Motor neuron (in vitro differentiated cells): ENCODE measurements at places on chromosomes 7 and 10. TPM values are rescaled to one million over a fixed set of nuclear protein-coding genes. Genes with fewer than 3 reads are reported as not detected.

The AVPI1 gene
- total RNA-seq, result 4.9 and 5.4 TPM in 2 replicates

The AGR2 gene
- total RNA-seq, result 0.54 and 1.1 TPM in 2 replicates

The NUTM2E gene
- 0.24 and 0.34 TPM in 2 replicates for total RNA-seq

The PRKAR2B gene
- 34.1 and 36.4 TPM in 2 replicates for total RNA-seq

The MKX gene
- 30.1 and 33.1 TPM in 2 replicates for total RNA-seq

The PTF1A gene
- not detected in 2 replicates for total RNA-seq

The CAV2 gene
- 37.3 and 41.0 TPM in 2 replicates for total RNA-seq

DNA sequence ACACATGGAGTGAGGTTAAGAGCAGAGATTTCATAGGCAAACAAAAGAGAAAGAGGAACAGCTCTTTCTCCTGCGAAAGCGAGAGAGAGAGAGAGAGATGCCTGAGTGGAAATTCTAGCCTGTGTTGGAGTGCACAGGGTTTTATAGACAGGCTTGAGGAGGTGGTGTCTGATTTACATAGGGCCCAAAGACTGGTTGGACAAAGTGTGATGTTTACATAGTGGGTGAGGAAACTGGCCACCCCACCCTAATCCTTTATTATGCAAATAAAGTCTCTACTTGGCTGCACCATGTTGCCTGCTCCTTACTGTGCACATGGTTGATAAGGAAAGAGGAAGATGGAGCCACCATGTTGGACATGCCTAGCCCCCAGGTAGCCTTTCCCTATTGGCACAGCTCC lies 967.8 kb upstream of the SORCS1 start:
- ATAC-seq, result no peak

- no peak for ATAC-seq
Observed at GRCh38 chr10:89921403-89921802, 220.0 kb downstream of the KIF20B start.

GRCh38 chr7:38817526-38817925 lies 91.5 kb downstream of the VPS41 start:
- no peak for ATAC-seq

- ATAC-seq, result no peak
Observed at GRCh38 chr10:19654576-19654975, 161.7 kb upstream of the PLXDC2 start.

- ATAC-seq, result peak; percentile 86
Observed at GRCh38 chr10:93993782-93994437, at the start of gene PLCE1. Gene PLCE1 (plus strand): TSS chr10:93993931. CDS start chr10:94031047, 37,116 bp downstream.

DNA sequence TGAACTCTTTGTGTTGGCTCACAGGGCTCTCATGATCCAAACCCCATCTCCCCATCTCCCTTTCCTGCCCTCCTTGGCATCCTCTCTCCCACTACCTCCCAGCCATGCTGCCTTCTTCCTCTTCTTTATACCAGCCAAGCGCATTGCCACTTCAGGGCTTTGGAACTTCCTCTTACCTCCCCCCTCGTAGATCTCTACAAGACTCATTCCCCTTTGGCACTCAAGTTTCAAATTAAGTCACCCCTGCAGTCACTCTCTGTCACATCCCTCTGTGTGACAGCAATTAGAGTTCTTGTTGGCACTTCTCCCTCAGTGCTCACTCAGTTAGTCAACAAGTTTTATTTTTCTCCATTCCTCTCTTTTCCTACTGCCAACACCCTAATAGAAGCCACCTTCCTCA lies 20.8 kb upstream of the NRP1 start:
- no peak for ATAC-seq

DNA sequence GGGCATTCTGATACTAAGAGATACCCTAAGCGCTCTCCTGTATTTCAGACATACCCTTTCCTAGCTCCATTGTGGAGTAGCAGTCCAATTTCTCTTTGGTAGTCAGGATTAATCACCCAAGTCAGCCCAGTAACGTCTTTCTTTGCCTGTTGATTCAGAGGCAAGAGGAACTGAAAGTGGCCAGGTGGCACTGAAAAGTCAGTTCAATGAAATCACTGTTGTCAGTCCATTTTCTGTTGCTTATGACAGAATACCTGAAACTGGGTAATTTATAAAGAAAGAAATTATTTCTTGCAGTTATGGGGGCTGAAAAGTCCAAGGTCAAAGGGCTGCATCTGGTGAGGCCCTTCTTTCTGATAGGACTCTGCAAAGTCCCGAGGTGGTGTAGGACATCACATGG lies 40.2 kb downstream of the ANKRD61 start:
- ATAC-seq, result no peak

DNA sequence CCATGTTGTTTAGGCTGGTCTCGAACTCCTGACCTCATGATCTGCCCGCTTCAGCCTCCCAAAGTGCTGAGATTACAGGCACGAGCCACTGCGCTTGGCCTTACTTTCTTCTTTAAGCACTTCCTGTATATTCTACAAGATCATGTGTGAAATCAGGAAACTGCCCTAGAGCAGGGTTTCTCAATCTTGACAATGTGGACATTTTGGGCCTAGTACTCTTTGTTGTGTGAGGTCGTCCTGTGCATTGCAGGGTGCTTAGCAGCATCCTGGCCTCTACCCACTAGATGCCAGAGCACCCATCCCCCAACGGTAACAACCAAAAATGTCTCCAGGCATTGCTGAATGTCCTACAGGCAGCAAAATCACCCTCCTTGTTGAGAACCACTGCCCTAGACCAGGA lies 24.7 kb downstream of the RRP12 start:
- ATAC-seq, result no peak

- no peak for ATAC-seq
Observed at GRCh38 chr7:30745261-30745941, 6.5 kb upstream of the INMT start.

- no peak for ATAC-seq
Observed at GRCh38 chr7:41030673-41031072, 672.2 kb downstream of the INHBA start.

- ATAC-seq, result no peak
Observed at GRCh38 chr10:68137171-68137570, 27.9 kb downstream of the MYPN start.

GRCh38 chr7:16708980-16709379 lies 44.6 kb upstream of the TSPAN13 start:
- ATAC-seq, result peak; percentile 46

DNA sequence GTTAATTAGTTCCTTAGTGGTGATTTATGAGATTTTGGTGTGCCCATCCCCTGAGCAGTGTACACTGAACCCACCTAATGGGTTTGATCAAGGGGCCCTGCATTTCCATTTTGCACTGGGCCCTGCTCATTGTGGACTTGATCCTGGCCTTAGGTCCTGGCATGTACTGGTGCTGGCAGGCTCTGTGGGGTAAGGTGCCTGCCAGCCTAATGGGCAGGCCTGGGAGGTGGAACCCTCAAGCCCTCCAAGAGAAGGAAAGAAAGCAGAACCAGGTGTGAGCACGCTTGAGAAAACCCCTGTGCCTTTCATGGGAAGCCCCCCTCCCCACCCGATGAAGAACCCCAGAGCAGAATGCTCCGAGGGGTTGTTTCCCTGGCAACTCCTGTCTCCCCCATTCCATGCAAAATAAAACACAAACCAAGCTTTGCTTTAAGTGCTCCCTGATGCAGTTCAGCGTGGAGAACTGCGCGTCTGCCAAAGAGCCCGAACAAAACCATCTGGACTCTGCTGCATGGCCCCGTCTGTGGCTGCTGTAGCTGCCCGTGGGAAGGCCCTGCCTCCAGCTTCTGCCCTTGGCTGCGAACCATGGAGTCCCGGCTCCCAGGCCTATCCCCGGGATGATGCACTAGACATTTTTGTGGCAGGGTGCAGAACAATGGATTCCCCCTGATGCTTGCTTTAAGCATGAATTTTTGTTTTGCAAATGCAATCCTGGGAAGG lies 123.3 kb downstream of the PRPF18 start:
- ATAC-seq, result no peak

GRCh38 chr7:22302193-22302592 lies 54.8 kb downstream of the RAPGEF5 start:
- ATAC-seq, result no peak

- no peak for ATAC-seq
Observed at GRCh38 chr7:14604606-14605005, 297.9 kb downstream of the DGKB start.

GRCh38 chr10:123854498-123854897 lies 37.1 kb downstream of the CPXM2 start:
- no peak for ATAC-seq

GRCh38 chr10:93938140-93938539 lies 44.4 kb downstream of the SLC35G1 start:
- ATAC-seq, result no peak

GRCh38 chr7:156143158-156143557 lies 330.9 kb upstream of the SHH start:
- no peak for ATAC-seq

DNA sequence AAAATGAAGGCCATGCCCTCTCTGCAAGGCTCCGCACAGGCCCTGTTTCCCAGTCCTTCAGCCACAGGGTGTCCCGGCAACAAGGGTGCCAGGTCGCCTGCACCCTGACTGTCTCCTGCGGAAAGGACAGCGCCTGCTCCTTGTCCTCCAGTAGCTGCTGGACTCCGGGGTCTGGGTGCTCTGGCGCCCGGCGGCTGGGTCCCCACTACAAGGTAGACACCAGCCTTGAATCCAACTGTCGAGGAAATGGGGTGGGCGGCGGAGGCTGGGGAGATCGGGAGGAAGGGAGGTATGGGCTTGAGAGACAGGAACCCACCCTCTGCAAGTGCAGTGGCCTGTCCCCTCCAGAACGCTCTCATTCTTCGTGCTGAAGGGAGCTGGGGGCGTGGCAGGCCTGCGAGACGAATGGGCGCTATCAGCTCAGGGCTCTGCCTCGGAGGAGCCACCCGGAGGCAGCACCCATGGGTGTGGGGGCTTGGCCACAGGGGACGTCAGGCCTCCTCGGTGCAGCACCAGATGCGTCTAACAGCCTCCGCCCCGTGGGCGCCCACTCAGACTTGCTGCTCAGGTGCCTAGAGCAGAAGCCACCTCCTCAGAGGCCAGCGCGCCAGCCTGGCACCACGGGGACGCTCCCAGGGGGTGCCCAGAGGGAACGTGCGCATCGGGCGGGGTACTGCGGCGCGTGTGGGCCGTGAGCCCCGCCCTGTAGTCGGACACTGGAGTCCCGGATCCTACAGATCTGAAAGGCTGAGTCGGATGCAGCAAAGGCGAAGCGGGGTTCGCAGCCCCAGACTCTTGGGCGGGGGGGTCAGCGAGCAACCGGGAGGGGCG lies 15.6 kb downstream of the ADAM8 start:
- ATAC-seq, result peak; percentile 40

GRCh38 chr7:51128545-51129435 lies 187.8 kb downstream of the COBL start:
- ATAC-seq, result no peak

DNA sequence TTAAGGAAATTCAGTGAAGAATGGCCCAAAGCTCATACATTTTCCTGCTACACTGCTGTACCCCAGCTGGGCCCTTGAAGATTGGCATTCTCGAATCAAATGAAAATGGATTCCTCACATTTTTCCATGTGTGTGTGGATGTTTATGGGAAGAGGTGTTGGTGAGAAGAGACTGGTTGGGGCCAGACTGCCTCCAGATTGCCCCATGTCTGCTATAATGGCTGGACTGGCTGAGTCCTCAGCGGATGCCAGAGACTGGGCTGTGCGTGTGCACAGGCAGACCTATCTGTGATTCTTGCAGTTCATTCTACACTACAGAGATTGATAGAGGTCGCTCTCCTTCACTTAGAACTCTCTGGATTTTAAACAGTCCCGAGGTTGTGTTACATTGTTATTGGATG lies 183.6 kb upstream of the GDF10 start:
- ATAC-seq, result peak; percentile 37

- no peak for ATAC-seq
Observed at GRCh38 chr10:6313111-6313895, 110.6 kb downstream of the PFKFB3 start.

DNA sequence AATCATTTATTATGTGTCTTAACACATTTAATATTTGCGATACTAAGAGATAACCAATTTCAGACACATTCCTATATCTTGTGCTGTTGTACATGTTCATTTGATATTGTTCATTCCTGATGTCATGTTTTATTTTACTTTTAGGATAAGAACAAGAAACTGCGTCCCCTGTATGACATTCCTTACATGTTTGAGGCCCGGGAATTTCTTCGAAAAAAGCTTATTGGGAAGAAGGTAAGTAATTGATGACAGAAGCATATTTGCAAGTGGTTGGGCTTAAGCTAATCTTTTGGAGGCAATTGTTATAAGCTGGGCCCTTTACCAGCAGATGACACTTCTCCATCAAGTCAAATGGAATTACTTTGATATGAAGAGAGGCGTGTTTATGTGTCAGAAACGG lies 155.3 kb downstream of the SND1 start:
- ATAC-seq, result no peak

DNA sequence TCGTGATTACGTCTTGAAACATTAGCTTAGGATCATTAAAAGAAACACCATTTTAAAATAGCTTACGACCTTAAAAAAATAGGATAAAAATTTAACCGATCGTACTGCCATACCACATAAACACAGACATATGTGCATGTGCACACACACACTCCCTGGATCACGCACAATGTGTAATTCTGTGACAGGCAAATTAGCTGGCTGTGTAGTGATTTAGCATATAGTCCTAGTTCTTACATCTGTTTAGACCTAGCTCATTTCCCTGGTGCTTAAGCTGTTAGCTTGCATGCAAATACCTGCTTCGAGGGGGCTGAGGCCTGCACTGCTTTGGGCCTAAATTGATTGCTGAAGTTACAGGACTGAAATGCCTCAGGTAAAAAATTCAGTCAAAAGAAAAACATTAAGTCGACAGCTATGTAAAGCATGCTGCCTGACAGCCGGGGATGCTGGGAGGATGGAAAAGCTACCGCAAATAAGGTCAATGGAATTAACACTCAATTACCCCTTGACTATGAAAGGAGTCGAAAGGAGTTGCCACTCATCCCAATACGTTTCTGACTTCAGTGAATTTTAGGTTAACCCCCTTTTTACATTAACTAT lies 267.1 kb upstream of the FZD8 start:
- ATAC-seq, result peak; percentile 71

- ATAC-seq, result peak; percentile 45
Observed at GRCh38 chr7:139620676-139621344, 97.3 kb downstream of the CLEC2L start.

GRCh38 chr7:93043385-93043985 lies 74.3 kb downstream of the SAMD9 start:
- ATAC-seq, result peak; percentile 70

DNA sequence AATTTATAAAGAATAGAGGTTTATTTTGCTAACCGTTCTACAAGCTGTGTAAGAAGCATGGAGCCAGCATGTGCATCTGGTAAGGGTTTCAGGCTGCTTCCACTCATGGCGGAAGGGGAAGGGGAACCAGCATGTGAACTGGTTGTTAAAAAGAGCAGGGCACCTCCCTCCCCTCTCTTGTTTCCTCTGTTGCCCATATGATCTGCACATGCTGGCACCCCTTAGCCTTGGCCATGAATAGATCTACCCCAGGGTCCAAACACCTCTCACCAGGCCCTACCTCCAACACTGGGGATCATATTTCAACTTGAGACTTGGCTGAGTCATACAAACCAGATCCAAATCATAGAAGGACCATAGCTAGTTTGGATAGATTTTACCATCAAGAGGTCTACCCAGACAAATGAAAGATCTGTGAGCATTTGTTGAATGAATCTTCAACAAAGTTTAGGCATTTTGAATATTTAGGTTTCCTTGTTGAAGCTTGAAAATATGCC lies 36.0 kb upstream of the NRP1 start:
- ATAC-seq, result no peak

- no peak for ATAC-seq
Observed at GRCh38 chr7:25680636-25681035, 452.4 kb upstream of the NPVF start.
